ENCODE measurements at places on chromosomes 13 and 19.

DNA sequence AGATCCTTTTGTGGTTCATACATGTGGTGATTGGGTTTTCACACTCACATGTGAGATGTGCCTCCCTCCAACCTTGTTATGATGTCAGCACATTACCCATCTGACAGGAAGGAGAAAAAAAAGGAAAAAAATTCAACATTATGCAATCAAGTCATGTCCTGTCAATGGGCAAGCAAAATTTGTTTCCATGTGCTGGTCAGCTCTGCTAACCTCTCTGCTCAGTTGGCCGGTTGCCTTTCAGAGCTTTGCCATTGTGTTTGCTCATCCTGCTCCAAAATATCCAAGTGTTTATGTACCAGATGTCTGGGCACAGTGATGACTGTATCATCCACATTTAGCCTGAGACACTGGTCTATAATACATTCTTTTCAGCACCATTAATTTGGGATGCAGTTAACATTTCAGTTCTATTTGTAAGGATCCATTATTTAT, 27.0 kb upstream of the METTL21C start:
- no peak for DNase-seq

DNA sequence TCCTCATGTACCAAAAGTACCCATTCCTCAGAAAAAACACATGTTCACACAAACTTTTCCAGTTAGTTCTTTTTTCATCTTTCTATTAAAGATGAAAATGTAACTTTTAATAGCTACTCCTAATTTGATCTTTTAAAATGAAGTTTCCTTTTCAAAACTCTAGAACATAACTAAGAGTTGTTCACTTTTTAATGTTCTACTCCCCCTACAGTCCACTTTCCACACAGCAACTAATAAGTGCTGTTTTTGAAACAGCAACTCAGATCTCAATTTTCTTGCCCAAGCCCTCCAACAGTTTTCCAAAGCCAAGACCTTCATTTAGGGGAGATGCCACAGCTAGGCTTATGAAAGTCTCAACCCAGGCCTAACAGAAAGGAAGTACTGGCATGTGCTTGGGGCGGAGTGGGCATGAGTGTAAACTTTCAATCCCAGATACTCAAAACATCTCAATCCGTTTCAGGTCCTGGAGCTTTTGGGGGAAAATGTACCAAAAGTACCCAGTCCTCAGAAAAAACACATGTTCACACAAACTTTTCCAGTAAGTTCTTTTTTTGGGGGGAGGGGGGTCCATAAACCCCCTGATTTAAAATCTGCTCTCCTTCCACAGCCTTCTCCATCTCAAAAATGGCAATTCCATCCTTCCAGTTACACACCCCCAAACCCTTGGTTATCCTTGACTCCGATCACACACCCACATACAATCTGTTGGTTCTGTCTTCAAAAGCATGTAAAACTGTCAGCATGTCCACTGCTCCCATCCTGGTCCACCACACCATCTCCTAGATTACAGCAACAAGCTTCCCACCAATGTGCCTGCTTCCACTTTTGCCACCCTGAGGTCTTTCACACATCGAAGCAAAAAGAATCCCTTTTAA, 2.0 kb downstream of the FBL start:
- DNase-seq: peak; percentile 62

- no peak for DNase-seq
These were observed 8.3 kb downstream of the LCP1 start for GRCh38 chr13:46173656-46174055.

- no peak for DNase-seq
These were observed 26.8 kb upstream of the MTIF3 start for GRCh38 chr13:27476943-27477703.

- no peak for DNase-seq
These were observed 20.5 kb downstream of the EPS8L1 start for GRCh38 chr19:55096061-55096701.

GRCh38 chr13:34431827-34432581, 510.1 kb upstream of the NBEA start:
- DNase-seq: no peak

- no peak for DNase-seq
These were observed 556.3 kb upstream of the ARGLU1 start for GRCh38 chr13:107124129-107124718.

DNA sequence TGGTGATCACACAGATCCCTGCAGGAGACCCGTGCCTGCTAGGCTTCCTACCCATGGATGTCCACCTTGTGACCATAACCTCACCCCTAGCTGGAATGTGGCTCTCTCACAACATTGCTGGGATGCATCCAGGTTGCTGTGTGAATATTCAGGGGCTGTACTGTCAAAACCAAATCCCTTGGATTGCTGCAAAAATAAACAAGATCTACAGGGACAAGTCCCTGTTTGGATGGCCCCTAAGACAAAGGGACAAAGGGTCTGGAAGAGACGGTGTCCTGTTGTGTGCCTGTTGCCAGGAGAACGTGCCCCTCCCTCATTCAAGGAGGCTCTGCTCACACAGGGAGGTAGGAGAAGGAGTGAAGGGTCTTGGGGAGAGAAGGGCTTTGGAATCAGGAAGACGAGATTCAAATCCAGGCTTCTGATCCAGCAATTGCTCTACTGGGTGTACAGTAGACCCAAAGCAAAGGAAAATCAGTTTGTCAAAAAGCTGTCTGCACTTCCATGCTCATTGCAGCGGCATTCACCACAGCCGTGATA, 89.2 kb upstream of the WASF3 start:
- no peak for DNase-seq

- DNase-seq: no peak
These were observed 117.2 kb downstream of the ZIC5 start for GRCh38 chr13:99854366-99854765.

DNA sequence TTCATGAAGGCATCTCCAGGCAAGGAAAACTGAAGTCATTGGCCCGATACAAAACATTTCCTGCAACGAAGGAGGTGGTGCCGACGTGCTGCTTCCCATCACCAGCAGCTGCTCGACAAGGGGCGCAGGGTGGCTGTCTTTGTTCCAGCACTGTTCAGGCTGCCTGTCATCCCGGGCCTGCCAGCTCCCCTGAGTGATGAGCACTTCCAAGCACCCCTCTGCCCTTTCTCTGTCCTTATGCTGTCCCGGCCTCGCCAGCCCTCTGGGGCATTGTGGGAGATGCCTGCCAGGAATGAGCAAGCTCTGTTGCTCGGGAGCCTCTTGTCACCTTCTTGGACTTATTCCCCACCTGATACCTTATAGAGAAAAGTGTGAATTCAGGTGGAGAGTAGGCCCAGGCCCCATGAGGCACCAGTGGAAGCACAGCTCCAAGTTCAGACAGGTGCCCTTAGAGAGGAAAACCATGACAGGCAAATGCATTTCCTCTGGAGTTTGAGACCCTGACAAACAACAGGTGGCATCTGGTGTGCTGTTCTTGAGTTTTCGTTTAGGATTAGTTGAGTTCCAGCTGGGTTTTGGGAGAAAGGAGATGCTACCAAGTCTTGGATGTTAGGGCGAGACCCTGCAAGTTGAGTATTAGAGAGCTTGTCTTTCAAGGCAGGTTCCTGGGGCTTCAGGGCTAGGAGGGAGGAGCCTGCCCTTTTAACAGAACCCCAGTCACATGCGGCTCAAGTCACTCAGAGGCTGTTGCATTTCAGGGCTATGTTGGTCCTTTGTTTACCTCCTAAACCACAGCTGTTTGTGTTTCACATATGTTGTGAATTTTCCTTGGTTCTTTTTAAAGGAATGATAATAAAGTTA, 21.4 kb downstream of the BBC3 start:
- no peak for DNase-seq

- DNase-seq: no peak
These were observed 82.8 kb downstream of the STARD13 start for GRCh38 chr13:33202644-33203169.

DNA sequence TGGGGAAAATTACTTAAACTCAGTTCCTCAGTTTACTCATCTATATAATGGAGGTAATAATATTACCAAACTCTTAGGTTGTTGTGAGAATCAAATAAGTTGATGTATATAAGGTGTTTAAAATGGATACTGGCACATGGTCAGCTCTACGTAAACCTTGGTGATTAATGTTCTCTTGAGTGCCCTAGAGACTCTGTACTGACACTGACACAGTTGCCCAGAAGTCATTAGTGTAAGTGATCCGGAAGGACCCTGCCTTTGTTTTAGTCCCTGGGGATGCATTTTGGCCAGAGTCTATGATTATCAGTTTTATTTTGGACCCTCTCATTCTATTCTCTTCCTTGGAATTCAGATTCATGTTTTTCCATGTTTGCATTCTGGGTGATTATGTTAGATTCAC, 31.9 kb downstream of the CHST8 start:
- no peak for DNase-seq

DNA sequence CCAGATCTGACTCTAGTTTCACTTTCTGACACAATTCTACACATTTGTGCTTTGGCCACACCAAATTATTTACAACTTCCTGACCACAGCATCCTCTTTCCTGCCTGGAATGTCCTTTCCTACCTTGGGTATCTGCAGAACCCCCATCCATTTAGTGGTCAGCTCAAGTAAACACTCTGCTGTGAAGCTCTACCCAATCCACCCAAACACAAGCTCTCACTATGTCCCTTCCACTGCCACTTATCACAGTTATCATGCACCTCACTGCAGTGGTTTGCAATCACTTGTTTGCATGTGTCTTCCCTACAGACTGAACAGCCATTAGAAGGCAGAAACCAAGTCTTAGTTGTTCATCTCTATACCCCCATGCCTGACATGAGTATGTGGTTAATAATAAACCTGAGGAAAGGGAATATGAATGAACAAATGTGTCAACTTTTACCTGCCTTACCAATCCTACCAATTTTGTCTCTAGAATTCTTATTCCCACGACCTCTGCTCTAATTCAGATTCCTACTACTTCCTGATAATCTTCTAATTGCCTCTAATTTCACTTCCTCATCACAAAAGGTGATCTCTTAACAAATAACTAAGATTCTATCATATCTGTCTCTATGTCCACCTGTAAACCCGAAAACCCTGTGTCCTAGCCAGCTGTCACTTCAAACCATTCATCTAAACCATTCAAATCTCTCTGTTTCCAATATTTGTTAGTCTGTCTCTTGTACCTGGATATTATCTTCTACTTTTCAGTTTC, 25.1 kb downstream of the LNX2 start:
- no peak for DNase-seq

DNA sequence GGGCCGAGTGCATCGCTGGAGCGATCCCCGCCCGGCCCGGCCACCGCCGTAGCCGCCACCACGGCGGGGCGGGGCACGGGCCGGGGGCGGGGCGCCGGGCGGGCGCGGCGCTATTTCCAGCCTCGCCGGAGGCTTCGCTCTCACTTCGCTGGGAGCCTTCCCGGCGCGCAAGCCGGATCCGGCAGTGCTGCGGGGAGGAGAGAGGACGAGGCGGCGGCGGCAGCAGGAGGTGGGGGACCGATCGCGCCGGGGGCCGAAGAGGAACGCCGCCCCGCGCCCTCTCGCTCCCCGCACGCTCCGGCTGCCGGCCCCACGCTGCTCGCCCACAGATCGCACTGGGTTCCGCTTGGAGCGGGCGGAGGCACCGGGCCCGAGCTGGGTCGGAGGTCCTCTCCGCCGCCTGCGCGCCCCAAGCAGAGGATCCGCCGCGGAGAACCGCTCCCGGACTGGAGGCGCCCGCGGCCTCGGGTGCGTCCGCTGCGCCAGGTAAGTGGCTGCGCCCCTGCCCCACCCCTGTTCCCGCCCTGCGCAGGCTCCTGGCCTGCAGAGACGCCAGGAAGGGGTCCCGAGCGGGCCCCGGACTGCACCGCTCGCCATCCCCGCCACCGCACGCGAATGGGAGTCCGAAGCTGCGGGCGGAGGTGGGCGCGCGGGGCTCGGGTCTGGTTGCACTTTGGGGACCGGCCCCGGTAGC, at the start of gene CHST8:
Gene CHST8 (plus strand): TSS at position 143 of the 694 bp plus-strand sequence. CDS start 67,309 bp downstream, outside the sequence.
- no peak for DNase-seq

GRCh38 chr19:3113100-3114017, 19.2 kb downstream of the GNA11 start:
- DNase-seq: no peak

DNA sequence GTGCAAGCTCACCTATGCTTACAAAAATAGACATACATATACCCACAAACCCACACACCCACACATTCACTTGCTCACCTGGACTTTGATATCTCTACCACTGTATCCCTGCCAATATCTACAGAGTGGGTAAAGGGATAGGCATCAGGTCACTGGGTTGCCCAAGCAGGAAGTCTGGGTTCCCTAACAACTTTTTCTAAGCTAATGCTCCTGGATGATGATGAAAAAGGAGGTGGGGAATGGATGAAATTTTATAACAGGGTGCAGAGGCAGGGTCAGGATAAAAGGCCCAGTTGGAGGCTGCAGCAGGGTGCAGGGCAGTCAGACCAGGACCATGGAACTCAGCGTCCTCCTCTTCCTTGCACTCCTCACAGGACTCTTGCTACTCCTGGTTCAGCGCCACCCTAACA, at the start of gene CYP2B6:
Gene CYP2B6 (plus strand): TSS at position 311 of the 410 bp plus-strand sequence. CDS start 24 bp downstream, at position 335.
- DNase-seq: no peak

DNA sequence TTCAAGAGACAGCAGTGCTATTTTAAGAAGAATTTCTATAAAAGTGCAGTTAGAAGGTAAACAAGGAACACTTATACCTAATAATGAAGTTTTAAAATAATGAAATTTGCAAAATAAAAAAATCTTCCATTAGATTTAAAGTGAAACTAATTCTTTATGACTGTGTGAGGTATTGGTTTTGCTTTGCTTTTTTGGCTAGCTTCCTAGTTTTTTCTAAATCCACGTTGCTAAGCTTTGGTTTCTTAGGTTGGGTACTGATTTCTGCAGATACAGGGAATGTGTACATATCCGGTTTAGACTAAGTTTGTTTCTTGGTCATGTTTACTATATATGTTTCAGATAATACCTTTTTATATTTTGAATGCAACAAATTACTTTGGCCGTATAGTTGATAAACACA, 59.8 kb downstream of the SLC7A9 start:
- no peak for DNase-seq

DNA sequence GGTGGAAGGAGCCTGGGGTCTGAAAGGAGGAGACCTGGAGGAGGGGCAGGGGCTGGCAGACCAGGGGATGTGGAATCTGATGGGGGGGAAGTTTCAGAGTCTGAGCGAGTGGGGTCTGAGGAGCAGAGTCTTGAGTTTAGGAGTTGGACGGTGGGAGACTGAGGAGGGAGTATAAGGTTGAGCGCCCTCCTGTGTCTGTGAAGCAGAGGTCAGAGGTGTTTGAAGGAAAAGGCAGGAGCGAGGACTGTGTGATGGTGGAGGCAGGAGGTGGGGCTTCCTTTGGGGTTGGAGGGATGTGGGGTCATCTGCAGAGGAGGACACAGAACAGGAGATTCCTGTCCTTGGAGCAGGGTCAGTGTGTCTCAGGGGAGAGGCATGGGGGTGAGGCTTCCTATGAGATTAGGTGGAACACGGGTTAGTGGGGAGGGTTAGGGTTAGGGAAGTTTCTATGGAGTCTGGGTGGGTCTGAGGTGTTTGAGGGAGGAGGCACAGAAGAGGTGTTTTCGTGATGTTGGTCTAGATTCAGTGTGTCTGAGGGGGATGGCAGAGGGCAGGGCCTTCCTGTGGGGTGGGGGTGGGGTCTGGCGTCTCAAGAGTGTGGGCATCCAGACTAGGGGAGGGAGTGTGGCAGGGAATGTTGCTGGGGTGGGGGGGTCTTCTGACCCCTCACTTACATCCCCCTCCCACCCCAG, 8.3 kb downstream of the RYR1 start:
- DNase-seq: no peak

DNA sequence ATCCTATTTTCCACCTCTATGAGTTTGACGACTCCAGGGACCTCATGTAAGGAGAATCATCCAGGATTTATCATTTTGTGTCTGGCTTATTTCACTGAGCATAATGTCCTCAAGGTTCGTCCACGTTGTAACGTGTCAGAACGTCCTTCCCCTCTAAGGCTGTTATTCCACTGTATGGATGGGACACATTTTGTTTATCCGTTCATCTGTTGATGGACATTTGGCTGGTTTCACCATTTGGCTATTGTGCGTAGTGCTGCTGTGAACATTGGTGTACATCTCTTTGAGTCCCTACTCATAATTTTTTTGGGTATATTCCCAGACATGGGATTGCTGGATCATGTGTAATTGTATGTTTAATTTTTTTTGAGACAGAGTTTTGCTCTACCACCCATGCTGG, 21.5 kb downstream of the CRTC1 start:
- no peak for DNase-seq
